Activated naive CD8-positive, alpha-beta T cell treated with anti-CD3 and anti-CD28 coated beads, Interleukin-2, amount 50 U/mL, for 24 hours (primary cell): ENCODE measurements at places on chromosomes 6 and 20.

- DNase-seq = no peak
Measured at GRCh38 chr20:8076306-8077136, 55.5 kb upstream of the PLCB1 start.

- no peak for DNase-seq
Measured at GRCh38 chr6:83167726-83168278, 25.3 kb downstream of the PGM3 start.

DNA sequence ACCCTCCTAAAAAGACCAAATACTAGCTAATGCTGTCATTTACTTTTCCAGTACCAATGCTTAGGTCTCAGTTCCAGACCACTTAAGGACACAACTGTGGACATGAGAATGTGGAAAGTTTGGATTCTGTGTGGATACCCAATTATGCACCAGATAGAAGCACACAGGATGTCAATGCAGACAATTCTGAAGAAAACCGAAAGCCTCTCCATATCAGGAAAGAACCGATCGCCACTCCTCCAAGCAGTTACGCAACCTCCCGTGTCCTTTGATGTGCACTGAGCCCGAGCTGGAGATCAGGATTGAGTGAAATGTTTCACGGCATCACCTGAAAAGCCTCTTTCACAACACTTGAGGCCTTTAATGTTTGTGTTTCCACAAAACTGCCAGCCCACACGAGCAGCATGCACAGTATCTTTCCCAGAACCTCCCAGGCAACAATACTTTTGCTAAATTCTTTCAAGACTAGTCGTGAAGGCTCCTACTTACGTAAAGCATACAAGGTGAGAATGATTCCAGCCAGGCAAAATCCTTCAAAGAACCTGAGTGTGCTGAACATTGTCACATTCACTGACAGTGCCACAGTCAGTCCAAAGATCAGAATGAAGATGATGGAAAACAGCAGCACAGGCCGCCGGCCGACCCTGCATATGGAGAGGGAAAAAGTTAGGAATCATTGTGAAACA, 47.0 kb downstream of the SLC22A23 start:
- DNase-seq = no peak

- DNase-seq = no peak
Measured at GRCh38 chr20:48398506-48399449, 429.0 kb downstream of the PREX1 start.

GRCh38 chr6:69887714-69888345, 21.5 kb downstream of the COL19A1 start:
- no peak for DNase-seq

GRCh38 chr20:36399969-36400545, 93.9 kb downstream of the DLGAP4 start:
- no peak for DNase-seq

DNA sequence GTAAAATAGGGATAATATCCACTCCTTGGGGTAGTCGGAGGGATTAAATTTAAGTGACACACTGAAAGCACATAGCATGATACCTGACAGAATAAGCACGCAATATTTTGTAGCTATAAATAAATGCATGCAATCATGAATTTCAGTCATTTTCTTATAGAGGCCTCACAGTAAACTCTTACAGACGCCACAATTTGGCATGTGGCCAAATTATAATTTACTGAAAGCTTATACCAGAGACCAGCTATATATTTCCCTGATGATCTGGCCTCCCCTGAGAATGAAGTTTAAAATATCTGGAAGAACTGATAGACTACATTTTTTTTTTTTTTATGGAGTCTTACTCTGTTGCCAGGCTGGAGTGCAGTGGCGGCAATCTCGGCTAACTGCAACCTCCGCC, 40.9 kb downstream of the QRSL1 start:
- no peak for DNase-seq
